ENCODE measurements at places on chromosomes 1 and 21.
A peak's percentile ranks its signal among the peaks of the same experiment; 100 is the strongest.

DNA sequence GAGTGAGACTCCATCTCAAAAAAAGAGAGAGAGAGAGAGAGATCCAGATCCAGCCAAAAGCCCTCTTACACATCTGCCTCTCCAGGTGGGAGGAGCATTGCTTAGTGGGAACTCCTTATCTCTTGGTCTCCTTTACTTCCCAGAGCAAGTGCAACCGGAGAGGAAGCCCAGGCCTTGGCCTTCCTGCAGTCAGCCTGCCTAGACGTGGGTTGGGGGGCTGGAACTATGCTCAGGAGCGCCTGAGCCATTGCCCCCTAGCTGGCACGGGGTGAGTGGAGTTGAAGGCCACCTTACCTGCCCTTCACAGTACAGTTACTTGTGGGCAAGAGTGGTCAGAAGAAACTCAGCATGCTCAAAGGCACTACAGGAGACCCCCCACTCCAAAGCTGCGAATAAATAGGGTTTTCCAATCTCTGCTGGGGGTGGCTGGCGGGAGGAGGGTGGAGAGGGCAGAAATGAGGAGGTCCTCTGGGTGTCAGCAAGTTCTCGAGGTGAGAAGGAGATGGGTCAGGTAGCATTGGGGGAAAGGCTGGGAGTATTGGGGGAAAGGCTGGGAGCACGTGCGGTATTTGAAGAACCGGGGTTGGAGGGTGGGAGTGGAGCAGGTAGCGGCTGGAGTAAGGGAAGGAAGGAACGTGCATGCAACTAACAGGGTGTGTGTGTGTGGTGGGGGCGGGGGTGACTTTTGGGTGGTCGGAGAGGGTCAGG, 4.7 kb upstream of the DMBX1 start:
- DNase-seq: no peak

DNA sequence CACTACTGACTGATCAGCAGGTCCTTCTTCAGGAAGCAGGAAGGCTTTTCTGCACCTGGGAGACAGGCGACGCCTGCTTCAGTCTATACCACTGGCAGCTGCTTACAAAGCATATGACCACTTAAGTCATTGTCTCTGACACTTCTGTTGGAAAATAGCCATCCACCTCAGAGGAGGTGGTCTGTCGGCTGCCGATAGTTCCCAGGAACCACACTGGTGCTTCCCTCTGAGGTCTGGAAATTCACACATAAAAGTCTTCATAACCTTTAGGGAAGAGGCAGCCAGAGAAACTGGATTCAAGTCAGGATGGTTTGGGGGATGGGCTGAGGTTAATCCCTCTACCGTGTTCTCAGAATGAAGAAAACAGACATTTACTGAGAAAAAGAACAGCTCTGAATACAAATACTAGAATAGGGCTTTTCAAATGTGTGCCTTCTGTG, 15.6 kb upstream of the SRP9 start:
- DNase-seq: peak; percentile 64

GRCh38 chr1:69570356-69570755, 2.6 kb downstream of the LRRC7 start:
- no peak for DNase-seq

- DNase-seq: no peak
Observed at GRCh38 chr1:24098943-24099638, 12.8 kb downstream of the MYOM3 start.

DNA sequence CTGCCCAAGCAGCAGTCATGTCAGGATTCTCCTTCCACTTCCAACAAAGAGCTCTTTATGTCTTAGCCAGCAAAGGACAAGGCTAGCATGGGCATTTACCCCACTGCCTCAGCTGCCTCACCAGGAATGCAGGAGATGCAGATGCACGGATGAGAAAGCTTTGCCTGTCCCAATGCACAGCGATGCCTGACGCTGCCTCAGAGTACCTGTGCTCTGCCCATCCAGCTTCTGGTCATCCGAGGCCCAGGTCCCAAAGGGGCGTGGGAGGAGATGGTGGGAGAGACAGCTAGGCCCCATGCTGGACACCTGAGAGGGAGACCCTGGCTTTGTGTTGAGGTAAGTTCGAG, 59.0 kb downstream of the IRF2BP2 start:
- no peak for DNase-seq

DNA sequence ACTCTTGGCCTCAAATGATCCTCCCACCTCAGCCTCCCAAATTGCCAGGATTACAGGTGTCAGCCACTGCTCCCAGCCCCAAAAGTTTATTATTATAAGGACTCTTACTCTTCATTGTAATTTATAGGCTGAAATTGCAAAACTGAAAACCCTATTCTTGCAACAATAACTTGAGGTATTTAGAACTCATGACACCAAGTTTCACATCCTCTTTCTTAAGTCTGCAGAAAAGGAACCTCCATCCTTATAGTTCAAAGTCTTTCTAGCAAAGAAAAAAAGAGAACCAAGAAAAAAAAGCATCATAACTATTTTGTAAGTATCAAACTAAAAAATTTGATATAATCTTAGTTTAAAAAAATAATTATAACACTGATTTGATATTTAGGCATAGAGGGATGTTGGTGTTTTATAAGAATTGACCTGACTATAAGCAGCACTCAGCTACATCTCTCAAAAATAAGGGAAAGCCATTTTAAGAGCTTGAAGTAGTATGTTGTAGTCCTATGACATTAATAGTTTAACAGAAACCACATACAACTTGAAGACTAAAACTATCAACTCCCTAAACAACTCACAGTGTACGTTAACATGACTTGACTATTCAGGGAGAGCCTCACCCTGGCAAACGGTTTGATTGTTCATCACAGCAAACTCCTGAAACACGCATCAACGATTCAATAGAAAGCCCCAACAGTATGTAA, 122.4 kb downstream of the AKT3 start:
- DNase-seq: no peak

DNA sequence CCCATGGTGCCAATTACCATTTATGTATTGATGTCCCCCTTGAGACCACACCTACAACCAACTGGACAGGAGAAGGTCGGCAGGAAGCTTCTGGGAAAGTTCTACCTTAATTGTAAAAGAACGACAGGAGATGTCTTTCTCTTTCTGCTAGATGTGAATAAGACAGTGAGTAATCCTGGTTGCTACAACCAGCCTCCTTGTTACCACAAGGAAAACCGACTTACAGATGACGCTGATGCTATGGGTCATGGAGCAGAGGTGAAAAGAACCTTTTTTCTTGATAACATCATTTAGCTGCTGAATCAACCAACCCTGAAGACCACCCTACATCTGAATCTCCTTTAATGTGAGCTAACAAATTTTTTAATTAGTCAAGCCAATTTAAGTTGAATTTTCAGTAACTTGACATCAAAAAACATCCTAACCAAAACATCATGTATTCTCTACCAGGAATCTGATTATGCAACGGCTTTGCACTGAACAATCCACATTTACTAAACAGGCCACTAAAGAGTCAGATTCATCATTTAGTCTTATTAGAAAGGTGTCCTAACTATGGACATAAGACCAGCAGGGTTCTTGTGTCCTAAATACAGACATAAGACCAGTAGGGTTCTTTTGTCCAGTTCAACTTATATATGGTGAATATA, 23.0 kb downstream of the RGS2 start:
- no peak for DNase-seq

DNA sequence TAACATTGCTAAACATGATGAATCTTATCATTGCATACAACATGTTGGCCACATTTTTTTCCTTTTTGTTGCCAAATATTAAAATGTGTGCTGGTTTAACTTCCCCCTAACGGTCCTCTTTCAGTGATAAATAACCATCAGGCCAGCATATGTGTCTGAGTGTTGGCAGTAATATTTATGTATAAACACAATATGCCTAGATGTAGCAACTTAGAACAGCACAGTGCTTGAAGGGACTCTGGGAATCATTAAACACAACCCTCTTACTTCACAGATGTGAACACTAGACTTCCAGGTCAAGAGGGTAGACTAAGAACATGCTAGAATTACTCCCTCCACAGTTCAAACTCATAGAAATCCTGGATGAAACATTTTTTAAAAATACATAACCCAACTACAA, 581.8 kb downstream of the PLPP3 start:
- no peak for DNase-seq

DNA sequence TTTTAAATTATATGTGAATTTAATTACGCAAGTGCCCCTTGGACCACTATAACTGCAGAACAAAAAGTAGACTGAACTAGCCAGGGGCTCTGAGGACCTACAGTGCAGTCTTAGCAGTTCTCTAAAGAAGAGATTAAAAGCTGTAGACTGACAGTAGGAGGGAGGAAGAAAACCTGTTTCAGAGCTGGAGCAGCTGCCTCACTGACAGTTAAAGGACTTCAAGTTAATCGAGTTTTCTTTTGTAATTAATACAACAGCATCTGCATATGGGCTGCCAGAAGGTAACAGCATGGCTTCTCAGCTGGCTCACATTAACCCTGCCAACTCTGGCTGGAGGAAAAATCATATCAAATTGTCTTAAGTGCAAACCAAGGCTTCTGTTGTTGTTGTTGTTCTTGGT, 19.9 kb downstream of the DSTYK start:
- peak; percentile 23 for DNase-seq

DNA sequence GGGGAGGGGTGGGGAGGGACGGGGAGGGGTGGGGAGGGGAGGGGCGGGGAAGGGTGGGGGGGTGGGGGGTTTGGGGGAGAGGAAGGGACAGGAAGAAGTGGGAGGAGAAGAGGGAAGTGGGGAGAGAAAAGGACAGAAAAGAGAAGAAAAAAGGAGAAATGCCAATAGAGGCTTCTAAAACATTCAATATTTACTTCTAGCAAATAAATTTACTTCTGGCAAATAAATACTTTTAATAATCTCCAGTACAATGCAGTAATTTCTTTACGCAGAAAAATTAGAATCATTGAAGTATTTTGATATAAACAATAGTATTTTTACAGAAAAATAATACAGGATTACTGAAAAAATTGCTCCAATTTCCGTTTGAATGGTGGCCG, 9.4 kb upstream of the GPR161 start:
- DNase-seq: no peak

GRCh38 chr1:201490708-201491131, 16.2 kb downstream of the CSRP1 start:
- no peak for DNase-seq

DNA sequence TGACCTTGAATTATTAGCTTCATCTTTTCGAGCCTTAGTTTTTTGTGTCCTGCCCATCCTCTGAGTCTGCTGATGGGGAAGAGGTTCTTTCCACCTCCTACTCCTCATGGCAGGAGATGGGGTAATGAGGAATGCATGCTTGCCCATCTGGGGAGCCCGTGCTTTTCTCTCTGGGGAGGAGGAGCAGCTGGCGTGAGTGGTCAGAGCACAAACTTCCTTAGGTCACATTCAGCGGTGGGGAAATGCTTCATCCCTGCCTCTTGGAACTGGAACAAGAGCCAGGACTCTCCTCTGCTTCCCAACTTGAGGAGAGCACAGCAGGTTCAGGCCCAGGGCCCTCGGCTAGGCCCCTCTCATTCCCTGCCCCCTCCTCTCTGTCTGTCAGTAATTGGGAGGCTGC, 155.0 kb downstream of the PCNX2 start:
- DNase-seq: peak; percentile 7

- no peak for DNase-seq
Observed at GRCh38 chr1:27017207-27017606, 4.6 kb upstream of the TENT5B start.

DNA sequence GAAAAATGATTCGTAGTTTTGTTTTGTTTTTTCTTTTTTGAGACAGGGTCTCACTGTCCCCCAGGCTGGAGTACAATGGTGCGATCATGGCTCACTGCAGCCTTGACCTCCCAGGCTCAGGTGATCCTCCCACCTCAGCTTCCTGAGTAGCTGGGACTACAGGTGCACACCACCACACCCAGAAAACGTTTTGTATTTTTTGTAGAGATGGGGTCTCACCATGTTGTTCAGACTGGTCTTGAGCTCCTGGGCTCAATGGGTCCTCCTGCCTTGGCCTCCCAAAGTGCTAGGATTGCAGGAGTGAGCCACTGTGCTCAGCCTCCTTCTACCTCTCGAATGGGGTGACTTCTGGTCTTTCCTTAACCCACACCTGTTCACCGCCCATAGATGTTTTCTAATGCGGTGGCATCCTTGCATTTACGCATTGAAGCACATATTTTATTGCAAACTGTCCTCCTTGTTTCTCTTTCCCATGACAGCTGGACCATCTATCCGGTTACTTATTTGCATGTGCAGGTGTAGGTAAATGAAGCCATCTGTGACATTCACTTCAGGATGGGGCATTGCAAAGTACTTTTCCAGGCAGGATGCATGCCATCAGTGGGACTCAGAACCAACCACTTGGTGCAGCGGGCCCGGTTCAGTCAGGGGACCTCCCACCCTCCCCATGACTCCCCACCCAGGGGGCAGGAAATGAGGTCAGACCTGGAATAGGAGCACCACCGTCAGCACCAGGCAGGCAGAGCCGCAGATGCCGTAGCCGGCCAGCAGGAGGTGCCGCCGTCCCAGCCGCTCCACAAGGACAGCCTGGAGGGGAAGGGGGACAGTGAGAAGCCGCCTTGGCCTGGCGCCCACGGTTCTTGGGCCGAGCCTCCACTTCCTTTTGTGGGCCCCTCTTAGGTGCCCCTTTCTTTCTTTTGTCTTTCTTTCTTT, 16.5 kb downstream of the SLC2A7 start:
- peak; percentile 90 for DNase-seq

- DNase-seq: no peak
Observed at GRCh38 chr1:71940261-71940660, 342.1 kb downstream of the NEGR1 start.

GRCh38 chr1:221031458-221032203, 152.4 kb downstream of the HLX start:
- no peak for DNase-seq

DNA sequence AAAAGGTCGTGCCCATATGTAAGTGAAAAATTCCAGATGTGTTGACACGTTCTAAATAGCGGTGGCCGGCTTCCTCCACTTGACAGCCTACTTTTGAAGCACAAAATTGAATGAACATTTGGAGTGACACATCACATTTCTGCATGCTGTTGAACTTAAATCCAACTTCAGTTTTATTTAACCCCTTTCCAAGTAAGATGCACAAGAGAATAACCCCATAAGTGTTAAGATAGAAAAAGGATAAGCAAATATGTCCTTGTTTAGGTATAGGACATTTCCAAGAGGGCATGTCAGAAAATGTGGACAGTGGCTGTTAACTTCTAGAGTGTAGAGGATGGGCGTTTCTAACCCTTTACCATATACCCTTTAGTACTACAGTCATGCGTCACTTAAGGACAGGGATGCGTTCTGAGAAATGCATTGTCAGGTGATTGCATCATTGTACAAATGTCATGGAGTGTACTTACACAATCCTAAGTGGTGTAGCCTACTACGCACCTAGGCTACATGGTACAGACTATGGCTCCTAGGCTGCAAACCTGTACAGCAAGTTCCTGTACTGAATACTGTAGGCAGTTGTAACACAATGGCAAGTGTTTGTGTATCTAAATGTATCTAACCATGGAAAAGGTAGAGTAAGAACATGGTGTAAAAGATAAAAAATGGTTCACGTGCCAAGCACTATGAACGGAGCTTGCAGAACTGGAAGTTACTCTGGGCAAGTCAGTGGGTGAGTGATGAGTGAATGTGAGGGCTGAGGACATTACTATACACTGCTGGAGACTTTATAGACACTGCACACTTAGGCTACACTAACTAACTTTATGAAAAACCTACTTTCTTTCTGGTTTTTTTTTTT, 9.3 kb upstream of the FAM89A start:
- DNase-seq: no peak
